ENCODE measurements at places on chromosomes 12 and 14. TPM values are rescaled to one million over a fixed set of nuclear protein-coding genes. Genes with fewer than 3 reads are reported as not detected.

CAPRIN2 gene
- total RNA-seq = 8.9 TPM

DNA sequence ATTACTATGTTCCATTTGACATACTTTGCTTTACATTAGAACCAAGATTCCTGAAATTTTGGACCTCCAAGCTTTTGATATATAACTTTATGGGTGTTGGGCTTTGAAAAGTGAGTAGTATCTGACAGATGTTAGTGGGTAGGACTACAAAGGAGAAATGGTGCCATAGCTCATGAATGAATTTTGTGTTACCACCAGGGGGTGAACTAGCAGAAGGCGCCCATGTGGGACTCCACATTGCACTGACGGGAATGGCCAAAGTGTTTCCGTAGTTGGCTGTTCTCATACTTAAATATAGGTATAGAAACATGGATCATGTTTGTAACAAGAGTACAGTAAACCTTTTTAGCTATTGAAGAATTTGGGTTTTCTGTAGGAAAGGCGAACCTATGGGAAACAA, 337.5 kb downstream of the FLRT2 start:
- DNase-seq = no peak

MYF5 gene
- not detected for total RNA-seq

DNA sequence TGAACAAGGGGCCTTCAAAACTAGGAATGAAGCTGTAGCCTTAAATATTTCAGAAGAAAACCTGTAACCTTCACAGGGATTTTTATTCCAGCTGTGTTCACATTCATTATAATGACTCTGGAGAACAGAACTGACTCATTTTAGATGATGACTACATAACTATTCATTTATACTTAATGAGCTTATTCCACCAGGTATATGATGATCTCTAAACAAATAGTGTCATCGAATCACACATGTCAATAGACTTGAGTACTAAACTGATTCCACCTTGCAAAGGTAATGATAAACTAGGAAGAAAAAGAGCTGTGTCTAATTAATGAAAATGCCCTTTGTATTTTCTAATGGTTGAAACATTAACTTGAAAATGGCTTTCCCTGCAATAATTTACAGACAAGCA, 433.2 kb downstream of the PDZRN4 start:
- no peak for DNase-seq

- no peak for DNase-seq
Measured at GRCh38 chr12:78622529-78623195, 241.9 kb upstream of the SYT1 start.

- no peak for DNase-seq
Measured at GRCh38 chr12:20601668-20602280, 93.4 kb upstream of the SLCO1C1 start.

GALNT9 gene
- not detected for total RNA-seq

- no peak for DNase-seq
Measured at GRCh38 chr12:80802652-80803400, 86.1 kb downstream of the MYF5 start.

DNA sequence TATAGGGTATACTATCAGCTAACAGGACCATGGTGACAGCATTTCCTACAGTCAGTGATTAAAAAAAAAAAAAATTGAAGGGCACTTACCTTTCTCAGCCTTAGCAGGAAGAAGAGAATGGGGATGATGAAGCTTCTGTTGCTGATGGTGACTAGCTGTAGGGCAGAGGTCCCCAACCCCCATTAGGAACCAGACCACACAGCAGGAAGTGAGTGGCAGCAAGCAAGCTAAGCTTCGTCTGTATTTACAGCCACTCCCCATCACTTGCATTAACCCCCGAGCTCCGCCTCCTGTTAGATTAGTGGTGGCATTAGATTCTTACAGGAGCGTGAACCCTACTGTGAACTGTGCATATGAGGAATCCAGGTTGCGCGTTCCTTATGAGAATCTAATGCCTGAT, 91.3 kb upstream of the USP44 start:
- DNase-seq = no peak

DNA sequence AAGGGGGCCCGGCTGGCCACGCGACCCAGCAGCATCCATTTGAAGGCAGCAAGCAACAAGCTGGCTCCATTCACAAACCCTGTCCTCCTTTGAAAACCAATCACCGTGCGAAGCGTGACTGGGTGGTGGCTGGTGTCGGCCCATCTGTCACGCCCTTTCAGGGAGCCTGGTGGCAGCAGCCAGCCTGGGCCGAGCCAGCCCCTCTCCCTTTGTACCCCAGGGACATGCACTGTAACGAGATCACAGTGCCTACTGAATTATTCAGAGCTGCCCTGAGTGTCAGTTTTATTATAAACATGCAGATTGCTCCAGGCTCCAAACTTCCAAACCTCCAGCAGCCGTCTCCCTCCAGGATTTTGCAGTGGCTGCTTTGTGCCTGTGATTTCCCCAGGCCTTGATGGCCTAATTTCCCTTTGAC, 22.3 kb upstream of the CTDSP2 start:
- no peak for DNase-seq

- no peak for DNase-seq
Measured at GRCh38 chr14:95698287-95698686, 12.1 kb downstream of the TCL1B start.

KCNH3 gene
- 5.3 TPM for total RNA-seq

HCAR1 gene
- total RNA-seq = 0.08 TPM

DNA sequence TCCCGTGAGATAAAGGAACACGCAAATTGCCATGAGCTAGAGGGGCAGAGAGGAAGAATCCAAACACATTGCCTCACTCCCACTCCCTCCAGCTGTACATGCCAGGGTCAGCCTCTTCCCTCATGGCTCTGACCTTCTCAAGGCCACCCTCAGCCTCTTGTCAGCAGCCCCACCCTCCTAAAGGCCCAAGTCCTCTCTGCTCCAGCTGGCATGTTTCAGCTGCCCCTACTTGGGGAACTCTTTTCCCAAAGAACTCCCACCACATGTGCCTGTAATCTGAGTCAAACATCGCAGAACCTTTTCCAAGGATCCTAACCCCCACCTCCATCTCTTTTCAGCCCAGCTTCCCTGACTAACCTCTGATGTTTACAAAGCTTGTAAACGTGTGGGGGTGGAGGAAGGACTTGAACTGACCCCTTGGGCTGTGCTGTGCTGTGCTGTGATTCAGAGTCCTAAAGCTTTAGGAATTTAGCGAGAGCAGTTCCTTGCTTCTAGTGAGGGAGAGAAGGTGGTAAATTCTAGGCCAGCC, 7.3 kb upstream of the CACNB3 start:
- DNase-seq = no peak

HOXC5 gene
- total RNA-seq = not detected

CDK17 gene
- 38.2 TPM for total RNA-seq

GRCh38 chr12:47849261-47849660, 29.6 kb upstream of the HDAC7 start:
- DNase-seq = no peak

WDHD1 gene
- total RNA-seq = 46.6 TPM

DNA sequence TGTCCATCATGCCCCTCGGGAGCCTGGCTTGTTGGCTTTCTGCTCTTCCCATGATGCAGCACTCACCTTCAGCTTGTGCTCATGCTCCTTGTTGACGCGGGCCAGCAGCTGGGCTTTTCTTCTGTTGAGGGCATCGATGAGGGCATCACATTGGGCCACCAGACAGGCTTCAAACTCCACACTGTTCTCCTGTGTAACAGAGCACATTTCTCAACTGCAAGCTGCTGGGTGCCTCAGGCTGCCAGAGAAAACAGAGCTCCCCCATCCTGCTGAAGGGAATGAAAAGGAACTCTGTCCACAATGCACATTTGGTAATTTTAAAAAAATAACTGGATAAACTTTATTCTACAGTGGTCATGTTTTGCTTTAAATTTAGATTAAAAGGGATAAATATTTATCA, 72.1 kb downstream of the TRIM9 start:
- DNase-seq = no peak

DNA sequence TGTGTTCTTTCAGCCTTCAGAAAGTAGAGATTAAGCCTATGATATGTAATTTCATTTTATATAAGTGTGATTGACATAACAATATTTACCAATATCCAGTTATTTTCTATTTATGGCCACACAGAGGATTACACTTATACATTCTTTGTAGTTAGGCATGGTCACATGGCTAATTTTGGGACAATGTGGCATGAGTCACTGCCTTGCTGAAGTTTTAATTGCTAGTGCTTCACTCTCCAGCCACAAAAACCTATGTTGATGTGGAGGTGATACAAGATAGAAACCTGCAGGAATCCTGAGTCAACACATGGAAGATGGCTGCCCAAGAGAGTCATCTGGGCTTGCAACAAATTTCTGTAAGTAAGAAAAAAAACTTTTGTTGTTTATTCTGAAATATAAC, 17.0 kb downstream of the CLEC14A start:
- no peak for DNase-seq

CLEC1A gene
- total RNA-seq = not detected

APOF gene
- not detected for total RNA-seq

DNA sequence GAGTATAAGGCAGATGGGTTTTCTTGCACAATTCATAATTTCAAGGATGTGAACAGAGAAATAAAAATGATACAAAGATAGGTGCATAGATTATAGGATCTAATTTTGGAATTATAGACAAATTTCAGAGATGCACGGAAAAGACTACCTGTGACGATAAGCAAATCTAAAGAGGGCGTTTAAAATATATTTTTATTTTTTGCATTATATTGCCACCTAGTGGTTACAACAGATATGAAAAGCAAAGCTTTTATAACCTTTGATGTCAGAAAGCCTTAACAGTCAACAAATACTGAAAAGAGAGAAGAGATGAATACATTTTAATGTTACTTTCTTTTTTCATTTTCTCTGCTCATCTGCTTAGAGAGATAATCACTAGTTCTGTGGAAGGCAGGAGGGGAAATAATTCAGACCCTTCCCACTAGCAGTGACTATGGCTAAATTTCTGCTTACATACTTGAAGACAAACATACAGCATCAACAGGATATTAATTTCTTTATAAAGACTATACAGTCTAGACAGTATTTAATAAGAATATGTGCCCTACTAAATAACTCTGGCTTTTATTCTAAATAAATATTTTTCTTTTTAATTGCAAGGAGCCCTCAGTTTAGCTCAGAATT, 46.3 kb downstream of the NTS start:
- no peak for DNase-seq

DNA sequence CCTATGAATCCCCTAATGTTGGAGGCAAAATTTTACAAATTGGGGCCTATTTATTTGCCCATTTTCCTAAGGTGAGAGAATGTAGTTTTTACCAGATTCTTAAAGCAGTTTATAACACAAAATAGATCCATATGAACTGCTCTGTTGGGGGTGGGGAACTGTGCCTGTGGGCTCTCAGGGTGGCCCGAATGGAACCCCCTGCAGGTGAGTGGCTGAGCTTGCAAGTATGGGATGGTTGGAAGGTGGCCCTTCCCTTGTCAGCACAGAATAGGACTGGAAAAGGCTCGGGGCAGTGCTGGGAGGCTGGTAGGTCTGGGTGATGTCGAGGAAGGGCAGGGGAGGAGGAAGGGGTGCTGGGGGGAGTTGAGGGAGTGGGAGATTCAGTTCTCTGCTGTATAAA, 4.9 kb downstream of the VSX2 start:
- DNase-seq = no peak

DNA sequence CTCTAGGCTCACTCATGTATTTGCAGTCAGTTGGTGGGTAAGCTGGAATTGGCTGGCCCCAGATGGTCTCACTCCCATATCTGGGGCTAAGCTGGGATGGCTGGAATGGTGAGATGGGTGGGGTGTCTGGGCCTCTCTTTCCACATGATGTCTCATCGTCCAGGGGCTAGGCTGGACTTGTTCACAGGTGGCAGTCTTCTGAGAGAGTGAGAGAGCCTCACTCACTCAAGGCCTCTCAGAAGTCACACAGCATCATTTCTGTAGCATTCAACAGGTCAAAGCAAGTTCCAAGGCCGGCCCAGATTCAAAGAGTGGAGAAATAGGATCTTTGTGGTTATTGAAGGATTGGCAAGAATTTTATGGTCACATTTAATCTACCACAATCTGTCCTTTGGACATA, 102.7 kb downstream of the UNC79 start:
- no peak for DNase-seq

NRXN3 gene
- not detected for total RNA-seq

DNA sequence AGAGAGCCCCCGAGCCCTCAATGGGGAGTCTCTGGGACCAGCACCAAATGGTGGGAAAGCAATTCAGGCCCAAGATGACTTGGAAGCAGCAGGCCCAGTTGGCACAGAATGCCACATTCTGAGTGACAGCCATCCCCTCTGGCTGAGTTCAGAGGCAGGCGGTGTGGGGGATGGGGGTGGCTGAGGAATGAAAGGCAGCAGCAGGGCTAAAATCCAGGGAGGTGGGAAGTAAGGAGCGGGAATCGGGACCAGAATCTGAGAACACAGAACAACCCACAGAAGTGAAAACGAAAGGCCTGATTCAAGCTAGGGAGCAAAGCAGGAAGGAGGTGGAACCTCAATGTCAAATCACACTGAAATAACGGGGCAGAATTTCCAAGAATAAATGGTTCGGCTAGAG, 171.2 kb downstream of the CALM1 start:
- DNase-seq = no peak

TEAD4 gene
- total RNA-seq = 0.44 TPM

DNA sequence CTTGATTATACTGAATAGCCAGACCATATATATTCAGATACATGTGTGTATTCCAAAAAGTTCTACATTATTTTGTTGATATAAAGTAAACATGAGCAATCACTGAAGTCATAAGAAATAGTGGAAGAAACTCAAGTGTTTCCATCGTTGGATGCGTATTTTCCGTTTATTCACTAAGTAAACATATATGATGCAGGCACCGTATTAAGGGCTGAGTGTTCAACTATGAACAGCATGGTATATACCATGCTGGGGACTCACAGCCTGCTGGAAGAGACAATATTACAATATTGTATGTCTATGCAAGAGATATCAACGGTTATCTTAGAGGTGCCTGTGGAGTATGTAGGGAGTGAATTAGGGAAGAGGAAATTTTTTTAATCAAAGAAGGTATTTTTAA, 1.2 kb downstream of the PYROXD1 start:
- no peak for DNase-seq

SIX4 gene
- total RNA-seq = 0.10 TPM
